Nephron progenitor cell (in vitro differentiated cells): ENCODE measurements at places on chromosomes 7 and 10.

- peak; percentile 36 for DNase-seq
Observed at GRCh38 chr7:131945957-131946544, 389.6 kb upstream of the PODXL start.

- DNase-seq = no peak
Observed at GRCh38 chr7:22613496-22613895, 113.5 kb upstream of the IL6 start.

- no peak for DNase-seq
Observed at GRCh38 chr10:132813560-132814468, 27.9 kb upstream of the NKX6-2 start.

- DNase-seq = peak; percentile 60
Observed at GRCh38 chr10:18822156-18822555, 162.9 kb downstream of the ARL5B start.

DNA sequence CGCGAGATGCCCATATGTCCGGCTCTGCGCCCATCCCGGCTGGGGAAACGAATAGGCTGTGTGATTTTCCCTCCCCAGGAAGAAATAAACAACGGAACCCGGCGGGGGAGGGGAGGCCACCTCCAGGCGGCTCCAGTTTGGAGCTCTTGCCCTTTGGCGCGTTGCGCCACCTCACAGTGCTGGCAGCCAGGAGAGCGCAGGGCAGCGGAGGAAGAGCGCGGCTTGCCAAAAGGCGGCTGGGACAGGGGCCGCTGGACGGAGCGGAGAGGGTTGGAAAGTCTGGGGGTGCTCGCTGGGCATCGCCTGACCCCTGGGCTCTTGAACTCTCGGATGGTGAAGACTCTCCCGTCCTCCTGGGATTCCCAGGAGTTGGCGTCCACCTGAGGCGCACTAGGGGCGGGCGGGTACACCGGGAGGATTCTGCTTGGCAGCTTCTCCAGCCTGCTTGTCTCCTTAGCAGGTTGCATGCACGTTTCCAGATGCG lies 5.3 kb upstream of the NEUROG3 start:
- no peak for DNase-seq

DNA sequence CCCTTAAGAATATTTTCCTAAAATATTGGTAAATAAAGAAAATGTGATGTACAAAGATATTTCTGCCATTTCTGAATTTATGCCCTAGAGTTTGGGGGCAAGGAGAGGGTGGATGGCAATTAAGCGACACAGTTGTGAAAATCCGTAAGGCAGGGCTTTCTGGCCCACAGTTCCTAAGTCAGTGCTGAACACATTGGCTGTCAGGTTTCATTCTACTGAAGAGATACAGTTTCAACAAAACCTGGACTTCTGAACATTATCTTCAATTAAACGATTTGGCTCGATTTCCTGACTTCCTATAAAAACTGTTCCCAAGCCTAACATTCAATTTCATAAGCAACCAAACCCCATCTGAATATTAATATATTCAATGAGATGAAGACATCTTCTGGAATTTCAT lies 61.1 kb upstream of the NEBL start:
- no peak for DNase-seq

DNA sequence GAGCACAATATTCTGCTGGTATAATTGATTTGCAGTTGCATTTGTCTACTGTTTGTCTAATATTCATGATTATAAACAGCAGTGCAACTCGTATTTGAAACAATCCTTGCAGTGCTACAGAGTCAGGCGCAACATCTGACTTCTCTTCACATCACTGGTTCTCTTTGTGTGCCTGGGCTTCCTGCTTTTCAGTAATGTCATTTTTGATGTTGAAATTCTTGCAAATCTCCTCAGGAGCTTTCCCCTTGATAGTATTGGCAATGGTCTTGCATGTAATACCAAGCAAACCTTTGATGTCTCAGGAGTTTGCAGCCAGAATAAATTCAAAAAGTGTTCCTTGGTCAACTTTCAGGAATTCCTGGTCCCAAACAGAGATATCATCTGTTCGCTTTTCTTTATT lies 20.2 kb downstream of the HPS6 start:
- DNase-seq = no peak

DNA sequence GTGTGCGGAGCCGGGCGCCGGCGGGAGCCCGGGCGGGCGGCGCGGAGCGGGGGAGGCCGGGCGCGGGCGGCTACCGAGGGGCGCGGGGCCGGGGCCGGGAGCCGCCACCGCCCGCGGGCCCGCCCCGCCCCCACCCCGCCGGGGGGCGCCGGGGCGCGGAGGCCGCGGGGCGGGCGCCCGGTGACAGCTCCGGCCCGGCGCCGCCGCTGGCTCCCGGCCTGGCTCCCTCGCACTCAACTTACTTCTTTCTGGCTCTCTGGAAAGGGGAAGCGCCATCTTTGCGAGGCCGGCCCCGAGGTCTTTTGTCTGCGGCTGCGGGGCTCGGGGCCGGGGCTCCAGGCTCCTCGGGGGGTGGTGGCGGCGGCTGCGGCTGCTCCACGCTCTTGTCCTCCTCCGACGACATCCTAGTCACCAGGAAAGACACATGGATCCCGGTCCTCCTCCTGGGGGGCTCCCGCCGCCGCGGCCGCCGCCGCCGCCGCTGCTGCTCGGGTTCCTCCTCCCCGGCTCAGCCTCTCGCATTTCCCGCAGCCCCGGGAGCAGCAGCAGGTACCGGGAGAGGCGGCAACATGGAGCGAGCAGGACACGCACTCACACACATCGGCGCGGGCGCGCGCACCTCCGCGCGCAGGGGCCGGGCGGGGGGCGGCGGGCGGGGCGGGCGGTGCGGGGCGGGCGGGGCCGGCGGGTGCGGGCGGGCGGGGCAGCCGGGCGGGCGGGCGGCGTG lies at the start of gene KMT2C:
Gene KMT2C, minus strand, starts transcription at position 620 of the 727 bp plus-strand sequence. Its CDS starts 217 bp downstream, at position 403.
- DNase-seq = peak; percentile 64

DNA sequence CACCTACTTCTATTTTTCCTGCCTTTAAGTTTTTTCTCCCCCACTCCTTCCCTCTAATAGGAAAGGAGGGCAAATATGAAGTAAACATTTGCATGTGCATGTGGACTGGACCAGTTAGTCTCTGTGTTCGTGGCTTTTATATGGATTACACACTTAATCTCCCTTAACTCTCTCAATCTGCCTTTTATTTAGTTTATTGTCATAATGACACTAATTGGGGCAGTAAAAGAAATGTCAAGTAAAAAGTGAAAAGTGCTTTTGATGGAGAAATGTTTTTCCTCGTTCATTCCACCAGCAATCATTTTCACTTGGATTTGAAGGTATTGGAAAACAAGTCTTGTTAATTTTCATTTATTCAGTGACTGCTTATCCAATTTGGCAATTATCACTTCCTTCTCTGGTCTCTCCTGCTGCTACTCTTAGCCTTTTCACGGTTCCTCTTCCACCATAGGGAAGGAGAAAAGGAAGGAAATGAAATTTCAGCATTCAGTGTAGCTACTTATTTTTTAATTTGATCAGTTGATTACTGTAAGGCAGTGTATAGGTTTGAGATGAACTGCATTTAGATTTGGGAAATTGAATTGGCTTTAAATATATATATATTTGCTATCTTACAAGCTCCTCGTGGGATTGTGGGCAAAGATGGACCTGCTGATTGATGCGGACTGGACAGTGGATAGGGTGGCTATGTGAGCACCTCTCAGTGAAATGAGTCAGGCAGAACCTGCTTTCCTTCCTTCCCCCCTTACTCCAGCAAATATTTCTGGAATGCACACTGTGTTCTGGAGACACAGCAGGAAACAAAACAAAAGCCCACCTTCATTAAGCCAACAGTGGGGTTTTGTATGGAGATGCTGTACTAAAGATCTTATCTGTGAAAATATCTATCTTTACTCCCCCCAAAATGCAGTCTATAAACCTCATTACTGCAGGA lies 77.5 kb downstream of the LRRC4 start:
- DNase-seq = no peak

DNA sequence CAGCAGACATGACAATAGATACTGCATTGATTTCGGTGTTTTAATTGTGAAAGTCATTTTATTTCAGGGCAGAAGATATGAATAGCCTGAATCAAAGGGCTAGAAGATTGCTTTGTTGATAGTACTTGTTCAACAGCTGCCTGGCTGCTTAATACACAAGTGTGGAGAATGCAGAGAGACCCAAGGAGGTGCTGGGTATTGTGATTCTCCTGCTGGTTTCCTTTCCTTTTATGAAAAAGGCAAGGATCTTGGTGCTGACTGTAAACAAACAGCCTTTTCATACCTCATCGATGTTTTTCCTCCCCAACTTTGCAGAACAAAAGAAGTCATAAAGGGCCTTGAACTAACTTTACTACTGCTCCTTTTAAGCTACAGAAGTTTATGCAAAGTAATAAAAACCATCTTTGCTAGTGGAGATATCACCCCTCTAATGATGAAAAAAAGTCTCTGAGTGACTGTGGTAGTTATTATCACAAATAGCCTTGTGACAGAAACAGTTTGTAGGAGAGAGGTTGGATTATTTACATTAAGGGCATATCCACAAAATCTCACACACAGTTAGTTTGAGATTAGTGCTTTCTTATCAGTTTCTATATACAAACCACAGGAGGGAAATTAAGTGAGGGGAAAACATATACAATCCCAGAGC lies 800.0 kb downstream of the LRMDA start:
- DNase-seq = no peak

- no peak for DNase-seq
Observed at GRCh38 chr10:132739225-132739613, 46.7 kb downstream of the NKX6-2 start.
